ENCODE measurements at places on chromosomes 4 and X. TPM values are rescaled to one million over a fixed set of nuclear protein-coding genes. Genes with fewer than 3 reads are reported as not detected.

DNA sequence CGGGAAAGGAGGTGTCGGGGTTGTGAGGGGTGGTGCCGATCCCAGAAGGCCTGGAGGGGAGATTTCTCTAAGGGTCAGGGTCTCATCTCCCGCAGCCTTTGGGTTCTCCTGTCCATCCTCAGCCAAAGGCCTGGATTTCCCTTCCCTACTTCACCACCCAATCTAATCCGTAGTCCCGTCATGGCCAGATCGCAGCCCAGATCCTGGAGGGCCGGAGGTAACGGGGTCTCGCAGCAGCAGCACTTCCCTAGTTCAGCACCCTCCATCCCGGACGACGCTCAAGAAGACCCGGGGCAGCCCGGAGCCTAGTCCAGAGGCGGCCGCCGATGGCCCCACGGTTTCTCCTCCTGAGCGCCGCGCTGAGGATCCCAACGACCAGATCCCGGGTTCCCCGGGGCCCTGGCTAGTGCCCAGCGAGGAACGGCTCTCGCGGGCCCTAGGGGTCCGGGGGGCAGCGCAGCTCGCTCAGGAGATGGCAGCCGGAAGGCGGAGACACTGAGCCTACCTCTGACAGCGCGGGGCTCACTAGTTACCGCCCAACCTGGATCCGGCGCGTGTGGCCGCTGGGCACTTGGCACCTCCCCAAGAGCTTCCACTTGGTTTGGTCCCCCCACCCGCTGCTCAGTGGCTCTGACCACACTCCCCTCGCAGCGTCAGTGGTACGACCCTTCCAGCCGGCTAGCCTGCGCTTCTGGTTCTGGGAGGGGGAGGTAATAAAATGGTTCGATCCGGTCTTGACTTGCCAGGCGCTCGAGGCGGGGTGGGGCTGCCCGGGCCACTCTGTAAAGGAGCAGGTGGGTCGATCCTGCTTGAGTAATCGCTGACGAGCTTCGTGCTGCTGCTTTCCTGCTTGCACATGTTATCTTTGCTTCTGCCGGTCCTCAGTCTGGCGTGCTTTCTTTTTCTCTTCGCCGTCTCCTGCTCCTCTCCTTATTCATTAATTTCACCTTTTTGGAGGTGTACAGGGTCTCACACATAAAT, 3.6 kb downstream of the MAGIX start:
- DNase-seq, result peak; percentile 53

- DNase-seq, result no peak
Measured at GRCh38 chr4:183286590-183287308, 33.3 kb downstream of the CLDN22 start.

DNA sequence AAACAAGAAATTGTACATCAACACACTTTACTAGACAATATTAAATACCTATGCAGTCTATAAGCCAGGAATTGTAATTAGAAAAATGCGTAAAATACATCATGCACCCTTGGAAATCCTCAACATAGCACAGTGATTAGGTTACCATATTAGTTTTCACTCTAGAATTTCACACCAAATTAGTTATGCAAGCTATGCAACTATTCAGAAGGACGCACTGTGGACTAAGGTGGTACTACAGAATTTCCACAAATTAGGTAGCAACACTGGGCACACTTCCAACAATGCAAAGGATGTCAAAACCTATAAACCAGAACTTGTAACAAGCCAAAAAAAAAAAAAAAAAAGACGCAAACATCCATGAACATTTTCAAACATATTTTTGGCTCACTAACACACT, 71.1 kb upstream of the ZCCHC13 start:
- peak; percentile 49 for DNase-seq

DNA sequence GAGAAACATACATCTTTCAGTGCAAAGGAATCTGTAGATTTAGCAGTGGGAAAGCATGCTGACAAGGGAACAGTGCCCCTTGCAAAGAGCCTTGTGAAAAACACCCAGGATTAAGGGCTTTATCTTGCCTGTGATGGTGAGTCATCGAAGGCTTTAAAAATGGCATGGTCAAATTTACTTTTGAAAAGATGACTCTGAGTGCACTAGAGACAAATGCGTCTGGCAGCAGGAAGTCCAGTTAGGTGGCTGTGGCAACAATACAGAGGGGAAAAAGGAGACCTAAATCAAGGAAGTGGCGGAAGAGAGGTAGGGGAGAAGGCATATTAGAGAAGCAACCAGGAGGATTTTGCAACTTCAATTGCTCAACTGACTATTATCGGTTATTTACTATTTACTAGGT, 472.6 kb upstream of the CPEB2 start:
- peak; percentile 33 for DNase-seq

GRCh38 chrX:133849676-133850075, 135.7 kb downstream of the GPC3 start:
- no peak for DNase-seq

GRCh38 chr4:132564920-132565319, 584.2 kb upstream of the PCDH10 start:
- peak; percentile 13 for DNase-seq

DNA sequence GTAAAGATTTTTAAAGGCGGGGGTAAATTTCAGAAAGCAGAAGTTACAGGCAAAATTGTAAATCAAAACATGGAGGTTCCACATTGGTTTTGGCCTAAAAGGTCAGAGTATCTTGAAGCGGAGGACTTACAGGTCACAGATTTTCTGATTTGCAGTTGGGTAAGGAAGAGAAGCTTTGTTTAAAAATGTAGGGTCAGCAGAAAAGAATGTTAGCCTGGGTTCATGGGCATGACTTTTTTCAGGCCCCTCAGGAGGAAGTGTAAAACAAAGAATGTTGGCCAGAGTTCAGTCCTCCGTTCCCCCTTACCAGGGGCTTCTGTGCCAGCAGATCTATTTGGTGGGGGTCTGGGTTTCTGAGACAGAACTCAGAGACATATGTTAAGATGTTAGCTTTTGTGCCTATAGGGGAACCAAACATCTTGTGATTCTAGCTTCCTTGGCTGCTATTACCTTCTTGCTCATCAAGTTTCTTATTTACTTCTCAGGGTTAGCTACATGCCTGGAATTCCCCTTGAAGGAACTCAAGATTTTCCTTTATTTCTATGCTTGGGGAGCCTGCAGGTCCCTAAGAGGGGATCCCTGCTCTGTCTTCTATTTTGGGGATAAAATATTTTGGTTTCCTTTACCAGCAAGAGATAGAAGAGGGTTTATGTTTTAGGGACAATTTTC, 160.3 kb downstream of the ANK2 start:
- DNase-seq, result no peak

DNA sequence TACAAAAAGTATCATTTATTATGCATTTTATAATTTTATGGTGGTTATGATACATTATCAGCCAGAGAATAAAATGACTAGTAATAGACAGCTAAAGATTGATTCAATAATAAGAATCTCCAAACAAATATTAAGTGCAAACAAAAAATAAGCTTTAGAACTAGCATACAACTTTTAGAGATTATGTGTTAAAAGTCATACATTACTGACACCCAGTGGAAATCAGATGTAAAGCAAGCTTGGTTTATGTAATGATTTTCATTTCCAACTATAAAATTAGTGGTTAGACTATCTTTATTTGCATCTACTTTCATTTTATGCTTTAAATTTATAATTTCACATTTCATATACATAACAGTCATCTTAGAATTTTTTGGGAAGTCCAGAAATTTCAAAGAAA, 57.7 kb downstream of the IL13RA2 start:
- peak; percentile 35 for DNase-seq

DNA sequence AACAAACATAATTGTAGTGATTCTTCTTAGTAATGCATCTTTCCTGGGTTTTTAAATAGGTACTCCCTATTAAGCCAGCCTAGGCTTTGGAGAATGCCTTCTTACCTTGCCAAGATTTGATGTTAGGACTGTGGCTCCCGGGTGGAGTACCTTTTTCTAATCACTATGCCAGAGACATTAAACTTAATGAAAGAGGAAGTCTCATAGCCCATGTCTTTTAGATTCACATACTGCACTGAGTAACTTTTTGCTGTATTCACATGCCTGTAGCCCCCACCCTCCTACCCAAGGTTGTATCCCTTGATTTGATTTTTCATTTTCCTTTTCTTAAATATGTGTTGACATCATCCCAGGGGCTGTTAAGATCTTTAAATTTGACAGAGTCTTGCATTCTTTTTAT, 104.2 kb upstream of the TLR2 start:
- no peak for DNase-seq

GRCh38 chrX:13151828-13152517, 107.6 kb upstream of the FAM9C start:
- DNase-seq, result no peak

- DNase-seq, result no peak
Measured at GRCh38 chr4:55650483-55650882, 14.4 kb upstream of the NMU start.

GRCh38 chr4:152032722-152033131, 271.9 kb upstream of the GATB start:
- no peak for DNase-seq

- DNase-seq, result no peak
Measured at GRCh38 chr4:99816545-99817308, at the start of gene DAPP1. DAPP1 (plus strand) TSS chr4:99816827; CDS start chr4:99816914, 87 bp downstream.

- no peak for DNase-seq
Measured at GRCh38 chr4:37917388-37917787, 26.5 kb downstream of the TBC1D1 start.

Gene NSUN7
- total RNA-seq, result not detected

Gene TRIM2
- 131 TPM for total RNA-seq

Gene HMGB3
- 47.7 TPM for total RNA-seq

Gene CTAG1A
- total RNA-seq, result not detected

Gene BANK1
- not detected for total RNA-seq

Gene NKX3-2
- 1.7 TPM for total RNA-seq

Gene HS6ST2
- total RNA-seq, result 4.6 TPM

Gene EPHA5
- total RNA-seq, result 6.0 TPM

Gene NAA11
- 11.0 TPM for total RNA-seq

Gene CXCL10
- not detected for total RNA-seq

Gene HMGB2
- total RNA-seq, result 79.3 TPM

All from SK-MEL-5 (cell line).